ENCODE measurements at places on chromosomes 12 and 14.

DNA sequence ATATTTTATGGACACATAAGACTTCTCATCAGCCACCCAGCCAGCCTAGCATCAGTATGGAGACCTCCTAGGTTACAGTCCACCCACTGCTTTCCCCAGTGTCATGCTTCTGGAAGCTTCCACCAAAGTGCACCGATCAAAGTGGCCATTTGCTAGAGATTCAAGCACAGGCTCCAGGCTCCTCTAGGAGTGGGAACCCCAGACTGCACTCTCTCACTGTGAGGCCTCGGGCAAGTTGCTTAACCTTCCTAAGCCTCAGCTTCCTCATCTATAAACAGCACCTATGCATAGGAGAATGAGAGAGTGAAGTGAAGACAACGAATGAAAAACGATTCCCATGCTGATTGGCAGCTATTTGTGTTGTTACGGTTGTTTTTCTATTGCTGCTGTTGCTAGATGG, 94.4 kb downstream of the DICER1 start:
- DNase-seq, result no peak

GRCh38 chr12:92108651-92109050, 37.0 kb downstream of the BTG1 start:
- no peak for DNase-seq

DNA sequence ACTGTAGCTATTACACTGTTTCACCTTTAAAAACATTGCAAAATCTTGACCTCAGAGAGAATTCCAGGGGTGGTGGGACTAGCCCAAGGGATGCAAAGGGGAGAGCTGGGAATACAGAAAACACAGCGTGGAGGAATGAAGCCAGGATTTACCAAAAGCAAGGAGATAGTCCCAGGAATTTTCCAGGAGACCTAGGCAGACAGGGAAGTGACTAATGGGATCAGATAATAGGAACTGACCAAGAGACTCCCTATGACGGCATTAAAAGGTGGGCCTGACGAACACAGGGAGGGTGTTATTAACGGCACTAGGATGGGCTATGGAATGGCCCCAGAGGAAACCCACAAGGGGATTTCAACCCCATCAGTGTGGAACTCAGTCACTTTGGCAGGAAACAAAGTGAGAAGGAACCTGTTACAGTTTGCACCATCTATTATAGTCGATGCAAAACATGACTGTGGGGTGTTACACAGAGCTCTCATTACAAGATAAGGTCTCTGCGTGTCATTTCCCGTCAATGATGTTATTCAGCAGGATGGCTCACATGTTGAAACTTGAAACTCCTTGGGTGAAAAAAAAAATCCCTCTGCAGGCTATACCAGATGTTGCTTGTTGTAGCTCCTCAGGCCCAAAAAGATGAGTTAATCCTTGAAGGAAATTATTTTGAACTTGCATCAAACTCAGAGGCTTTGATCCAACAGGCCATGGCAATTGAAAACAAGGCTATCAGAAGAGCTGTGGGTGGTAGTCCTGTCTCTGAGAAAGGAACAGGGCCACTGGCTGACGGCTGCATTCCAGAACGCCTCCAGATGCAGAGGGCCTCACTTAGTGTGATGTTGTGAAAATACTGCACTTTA, 58.7 kb downstream of the DRAM1 start:
- DNase-seq, result peak; percentile 12

GRCh38 chr14:74492776-74493342, at the start of gene NPC2:
Gene NPC2, minus strand, starts transcription at chr14:74493305. Its CDS starts 31 bp downstream, at chr14:74493274.
- no peak for DNase-seq

- no peak for DNase-seq
Observed at GRCh38 chr12:117835156-117835555, 133.6 kb downstream of the KSR2 start.

DNA sequence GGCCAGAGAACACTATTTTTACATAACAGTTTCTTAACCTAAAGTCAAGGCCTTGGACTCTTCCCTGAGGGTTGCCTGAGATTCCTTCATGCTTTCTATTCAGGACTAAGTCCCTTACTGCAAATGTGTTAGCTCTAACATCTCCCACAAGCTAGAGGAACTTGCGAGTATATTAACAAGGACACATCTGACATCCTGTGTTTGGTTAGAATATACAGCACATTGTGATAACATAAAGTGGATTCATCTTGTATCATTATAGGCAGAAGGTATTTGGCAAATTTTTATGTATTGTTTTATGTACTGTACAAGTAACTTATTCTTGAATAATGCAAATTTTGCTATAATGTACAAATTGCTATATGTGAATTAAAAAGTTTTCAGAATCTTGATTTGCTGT, 45.5 kb downstream of the SH2B3 start:
- no peak for DNase-seq

GRCh38 chr12:6765634-6766581, at the start of gene PTMS:
Gene PTMS, plus strand, starts transcription at chr12:6766363. Its CDS starts 343 bp downstream, at chr12:6766706.
- DNase-seq, result no peak

- no peak for DNase-seq
Observed at GRCh38 chr14:54815016-54815415, 87.6 kb downstream of the GCH1 start.

GRCh38 chr12:120252071-120252906, 13.2 kb downstream of the PXN start:
- DNase-seq, result peak; percentile 86

- no peak for DNase-seq
Observed at GRCh38 chr12:3203713-3204112, 126.5 kb downstream of the TSPAN9 start.

GRCh38 chr14:85764822-85765221, 234.9 kb downstream of the FLRT2 start:
- DNase-seq, result no peak

DNA sequence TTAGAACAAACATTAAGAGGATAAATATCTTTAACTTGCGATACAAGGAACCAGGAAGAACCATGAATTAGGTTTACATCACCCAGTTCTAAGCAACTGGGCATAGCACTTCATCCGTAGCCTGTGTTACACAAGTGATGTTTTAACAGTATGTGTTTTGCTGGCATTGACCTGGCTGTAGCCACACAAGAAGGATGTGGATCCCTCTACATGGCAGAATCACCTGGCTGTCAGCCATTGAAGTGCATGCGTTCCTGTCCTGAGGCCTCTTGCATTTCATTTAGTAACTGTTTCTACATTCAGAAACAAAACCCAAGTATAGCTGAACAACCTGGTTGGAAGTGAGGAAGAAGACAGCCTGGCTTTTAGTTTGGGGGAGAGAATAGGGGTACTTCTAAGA, 72.2 kb downstream of the TGFB3 start:
- DNase-seq, result no peak

DNA sequence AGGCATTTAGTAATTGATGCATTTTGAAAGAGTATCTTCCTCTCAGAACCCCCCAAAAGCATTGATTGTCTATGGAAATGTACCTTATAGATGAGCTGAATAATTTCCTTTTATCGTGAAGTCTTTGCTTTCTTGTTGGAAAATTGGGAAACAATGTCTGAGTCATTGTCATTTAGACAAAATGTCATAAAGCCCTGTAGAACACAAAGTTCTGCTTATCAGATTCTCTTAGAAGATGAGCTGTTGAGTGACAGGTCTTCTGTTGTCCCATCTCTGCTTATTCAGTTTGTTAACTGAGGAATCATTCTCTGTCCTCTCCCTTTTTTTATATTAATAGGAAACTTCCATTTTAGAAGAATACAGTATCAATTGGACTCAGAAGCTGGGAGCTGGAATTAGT, 22.9 kb downstream of the MAPKAPK5 start:
- no peak for DNase-seq

DNA sequence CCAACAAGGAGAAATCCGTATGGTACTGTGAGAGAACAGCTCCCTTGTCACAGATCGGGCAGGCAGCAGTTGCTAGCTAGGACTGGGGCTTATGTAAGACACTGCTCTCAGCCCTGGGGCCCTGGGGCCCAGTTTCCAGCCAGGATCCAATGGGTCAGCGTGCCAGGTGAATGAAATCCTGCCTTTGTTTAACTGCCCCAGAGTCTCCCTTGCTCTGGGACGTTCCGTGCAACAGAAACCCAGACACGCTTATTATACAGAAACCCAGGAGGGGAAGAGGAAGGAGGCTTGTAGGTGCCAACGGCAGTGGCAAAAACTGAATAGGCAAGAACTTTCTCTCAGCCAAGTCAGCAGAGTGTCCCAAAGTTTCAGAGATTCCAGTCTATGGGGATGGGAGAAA, 110.6 kb downstream of the DIO2 start:
- no peak for DNase-seq

DNA sequence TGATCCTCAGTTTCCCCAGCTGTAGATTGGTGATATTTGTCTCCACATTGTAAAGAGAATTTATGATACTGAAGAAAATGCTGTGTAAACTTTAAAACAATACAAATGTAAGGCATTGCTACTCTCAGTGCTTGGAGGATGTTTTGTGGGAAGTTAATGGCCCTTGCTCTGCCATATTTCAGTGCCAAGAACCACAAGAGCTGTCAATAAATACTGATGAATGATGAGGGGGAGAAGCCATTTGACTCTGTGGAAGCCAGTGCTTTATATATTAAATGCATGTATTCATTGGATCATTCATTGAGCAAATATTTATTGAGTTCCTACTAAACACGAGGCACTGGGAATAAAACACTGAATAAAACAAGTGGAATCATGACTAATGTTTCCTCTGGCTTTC, 30.8 kb downstream of the CACNA1C start:
- no peak for DNase-seq

DNA sequence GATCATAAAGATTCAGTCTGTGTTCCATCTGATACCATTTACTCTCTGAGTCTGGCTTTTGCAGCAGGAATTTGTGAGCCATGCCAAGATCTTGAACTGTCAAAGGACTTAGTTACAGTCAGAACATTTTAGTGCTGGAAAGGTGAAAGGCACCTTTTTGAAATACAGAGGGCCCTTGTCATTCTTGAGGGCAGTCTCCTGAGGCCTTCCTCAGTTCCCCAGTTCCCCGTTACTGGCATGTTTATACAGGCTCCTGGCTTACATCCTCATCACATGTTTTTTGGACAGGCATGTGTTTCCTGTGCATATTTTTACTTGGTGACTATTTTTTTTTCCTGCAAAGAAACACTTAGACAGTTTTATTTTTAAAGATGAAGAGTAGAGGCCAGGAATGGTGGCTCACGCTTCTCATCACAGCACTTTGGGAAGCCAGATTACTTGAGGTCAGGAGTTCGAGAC, 21.0 kb downstream of the CFAP54 start:
- no peak for DNase-seq

DNA sequence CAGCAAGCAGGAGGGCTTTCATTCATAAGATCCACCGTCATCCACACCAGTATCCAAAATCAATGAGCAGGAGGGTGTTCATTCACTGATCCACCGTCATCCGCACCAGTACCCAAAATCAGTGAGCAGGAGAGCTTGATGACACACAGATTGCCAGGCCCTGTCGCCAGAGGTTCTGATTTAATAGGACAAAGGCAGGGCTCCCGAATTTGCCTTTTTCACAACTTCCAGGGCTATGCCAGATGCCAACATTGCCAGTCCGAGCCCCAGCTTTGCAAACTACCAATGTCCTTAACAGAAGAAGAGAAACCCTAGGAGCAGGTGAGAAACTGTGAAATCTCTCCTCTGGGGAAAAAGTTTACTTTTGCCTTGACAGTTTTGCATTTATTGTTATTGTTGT, 115.0 kb downstream of the SLC15A4 start:
- DNase-seq, result no peak

- no peak for DNase-seq
Observed at GRCh38 chr14:20424851-20425250, 11.1 kb downstream of the KLHL33 start.

GRCh38 chr14:20438664-20439063, 2.7 kb upstream of the KLHL33 start:
- DNase-seq, result no peak

DNA sequence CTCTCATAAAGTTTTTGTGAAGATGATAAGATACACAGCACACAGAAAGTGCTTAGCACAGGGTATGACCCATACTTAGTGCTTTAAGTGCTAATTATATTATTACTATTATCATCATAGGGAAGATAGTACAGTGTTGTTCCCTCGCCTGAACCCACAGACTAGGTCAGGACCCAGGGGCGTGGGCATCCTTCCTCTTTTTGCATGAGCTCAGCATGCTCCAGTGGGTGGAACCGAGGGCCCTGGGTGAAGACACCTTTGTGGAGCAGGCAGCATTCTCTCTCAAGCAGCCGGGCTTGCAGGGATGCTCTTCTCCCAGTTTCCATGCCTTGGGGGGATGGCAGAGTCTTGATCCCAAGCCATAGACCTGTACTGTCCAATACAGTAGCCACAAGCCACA, 34.8 kb downstream of the CRACR2A start:
- peak; percentile 57 for DNase-seq

DNA sequence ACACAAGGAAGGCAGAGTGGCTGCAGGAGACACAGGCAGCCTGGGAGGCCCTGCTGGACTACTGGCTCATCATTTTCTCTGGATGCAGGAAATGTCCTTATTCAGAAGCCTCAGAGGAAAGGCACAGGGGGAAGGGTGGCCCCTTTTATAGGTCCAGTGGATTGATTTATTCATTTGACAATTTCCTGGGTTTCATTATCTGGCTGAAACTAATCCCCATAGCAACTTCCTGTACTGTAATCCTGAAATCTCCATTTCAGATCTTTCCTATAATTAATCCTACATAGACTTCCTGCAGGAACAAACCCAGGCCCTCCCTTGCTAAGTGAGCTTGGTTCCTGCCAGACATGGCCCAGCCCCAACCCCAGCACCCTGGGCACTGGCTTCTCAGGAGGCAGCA, 23.0 kb downstream of the KRT76 start:
- no peak for DNase-seq

DNA sequence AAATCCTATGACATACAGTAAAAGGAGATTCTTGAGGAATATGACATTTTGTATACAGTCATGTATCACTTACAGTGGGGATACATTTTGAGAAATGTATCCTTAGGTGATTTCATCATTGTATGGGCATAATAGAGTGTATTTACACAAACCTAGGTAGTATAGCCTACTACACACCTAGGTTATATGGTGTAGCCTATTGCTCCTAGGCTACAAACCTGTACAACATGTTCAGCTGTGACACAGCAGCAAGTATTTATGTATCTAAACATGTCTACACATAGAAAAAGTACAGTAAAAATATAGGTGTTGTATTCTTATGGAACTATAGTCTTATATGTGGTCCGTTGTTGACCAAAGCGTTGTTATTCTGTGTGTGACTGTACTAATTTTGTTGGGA, 178.8 kb downstream of the FOXA1 start:
- no peak for DNase-seq

DNA sequence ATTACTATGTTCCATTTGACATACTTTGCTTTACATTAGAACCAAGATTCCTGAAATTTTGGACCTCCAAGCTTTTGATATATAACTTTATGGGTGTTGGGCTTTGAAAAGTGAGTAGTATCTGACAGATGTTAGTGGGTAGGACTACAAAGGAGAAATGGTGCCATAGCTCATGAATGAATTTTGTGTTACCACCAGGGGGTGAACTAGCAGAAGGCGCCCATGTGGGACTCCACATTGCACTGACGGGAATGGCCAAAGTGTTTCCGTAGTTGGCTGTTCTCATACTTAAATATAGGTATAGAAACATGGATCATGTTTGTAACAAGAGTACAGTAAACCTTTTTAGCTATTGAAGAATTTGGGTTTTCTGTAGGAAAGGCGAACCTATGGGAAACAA, 337.5 kb downstream of the FLRT2 start:
- DNase-seq, result no peak

Measured in CD4-positive, alpha-beta T cell treated with Interferon gamma for 1 hour (primary cell).